Activated T-cell treated with anti-CD3 and anti-CD28 coated beads, Interleukin-2, amount 50 U/mL, for 24 hours (primary cell): ENCODE measurements at places on chromosomes 7 and 10.
A peak's percentile ranks its signal among the peaks of the same experiment; 100 is the strongest.

- no peak for DNase-seq
These were observed 4.5 kb downstream of the DEPP1 start for GRCh38 chr10:44974082-44974627.

- no peak for DNase-seq
These were observed 22.3 kb downstream of the PALD1 start for GRCh38 chr10:70500812-70501301.

DNA sequence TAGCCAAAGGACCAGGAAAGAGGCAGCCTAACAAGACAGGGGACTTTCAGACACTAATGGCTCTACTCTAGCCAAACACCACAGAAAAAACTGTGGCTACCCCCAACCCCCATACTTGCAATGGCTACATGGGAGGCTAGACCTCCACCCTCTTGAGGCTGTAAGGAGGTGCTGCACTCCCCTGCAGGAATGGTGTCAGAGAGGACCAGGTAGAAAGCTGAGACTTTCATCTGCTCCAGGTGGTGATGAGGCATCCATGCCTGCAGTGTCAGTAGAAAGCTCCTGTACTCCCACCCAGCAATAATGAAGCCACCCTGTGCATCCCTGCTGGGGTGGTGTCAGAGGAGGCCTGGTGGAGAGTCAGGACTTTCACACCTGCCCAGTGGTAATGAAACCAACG, 18.9 kb upstream of the SORCS3 start:
- no peak for DNase-seq

DNA sequence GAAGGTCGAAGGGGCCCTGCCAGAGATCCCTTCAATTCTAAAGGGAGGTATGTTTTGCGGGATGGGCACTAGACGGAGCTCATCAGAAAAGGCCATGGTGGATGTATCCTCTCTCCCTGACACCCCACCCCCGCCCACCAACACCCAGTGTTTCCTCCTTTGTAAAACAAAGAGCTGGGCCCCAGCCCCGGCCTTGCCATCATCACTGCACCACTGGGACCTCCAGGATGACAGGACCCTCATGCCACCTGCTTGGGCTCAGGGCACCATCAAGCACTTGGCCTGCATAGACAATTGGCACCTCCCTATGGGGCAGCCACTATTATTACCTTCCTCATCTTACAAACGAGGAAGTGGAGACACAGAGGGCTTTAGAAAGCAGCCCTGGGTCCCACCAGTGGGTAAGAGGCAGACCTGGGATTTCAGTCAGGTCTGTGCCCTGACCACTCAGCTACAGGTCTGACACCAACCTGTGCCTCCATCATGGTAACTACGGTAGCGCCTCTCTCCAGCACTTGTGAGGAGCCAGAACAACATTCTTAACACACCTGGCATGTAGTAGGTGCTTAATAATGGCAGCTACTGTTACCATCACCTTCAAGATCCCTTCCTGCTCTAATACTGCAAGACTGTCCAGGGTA, 2.0 kb downstream of the CALML3 start:
- DNase-seq: peak; percentile 9

GRCh38 chr10:133202778-133203651, 27.0 kb upstream of the UTF1 start:
- no peak for DNase-seq

- DNase-seq: no peak
These were observed 51.3 kb downstream of the TMEM270 start for GRCh38 chr7:73912223-73912622.

DNA sequence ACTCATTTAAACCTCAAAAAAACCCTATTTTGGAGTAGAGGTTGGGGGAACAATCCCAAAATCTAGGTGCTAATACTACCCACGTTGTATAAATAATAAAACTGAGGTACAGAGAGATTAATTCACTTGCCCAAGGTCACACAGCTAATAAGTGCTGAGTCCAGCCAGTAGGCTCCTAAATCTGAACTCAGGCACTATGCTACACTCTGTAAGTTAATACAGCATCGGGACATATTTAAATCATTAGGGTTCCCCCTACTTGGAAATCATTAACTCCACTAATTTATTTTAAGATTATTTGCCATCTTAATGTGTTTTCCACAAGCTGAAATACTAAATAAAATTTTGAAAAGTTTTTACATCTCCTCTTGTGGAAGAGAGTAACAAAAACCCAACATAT, 24.2 kb downstream of the PIP4K2A start:
- DNase-seq: no peak

GRCh38 chr10:79183468-79183865, 114.7 kb downstream of the ZMIZ1 start:
- no peak for DNase-seq
